ENCODE measurements at places on chromosomes 4 and X.
A peak's percentile ranks its signal among the peaks of the same experiment; 100 is the strongest.

- no peak for DNase-seq
These were observed 125.8 kb upstream of the STX18 start for GRCh38 chr4:4667622-4668081.

GRCh38 chr4:99614491-99614890 lies 39.9 kb downstream of the MTTP start:
- DNase-seq: no peak

DNA sequence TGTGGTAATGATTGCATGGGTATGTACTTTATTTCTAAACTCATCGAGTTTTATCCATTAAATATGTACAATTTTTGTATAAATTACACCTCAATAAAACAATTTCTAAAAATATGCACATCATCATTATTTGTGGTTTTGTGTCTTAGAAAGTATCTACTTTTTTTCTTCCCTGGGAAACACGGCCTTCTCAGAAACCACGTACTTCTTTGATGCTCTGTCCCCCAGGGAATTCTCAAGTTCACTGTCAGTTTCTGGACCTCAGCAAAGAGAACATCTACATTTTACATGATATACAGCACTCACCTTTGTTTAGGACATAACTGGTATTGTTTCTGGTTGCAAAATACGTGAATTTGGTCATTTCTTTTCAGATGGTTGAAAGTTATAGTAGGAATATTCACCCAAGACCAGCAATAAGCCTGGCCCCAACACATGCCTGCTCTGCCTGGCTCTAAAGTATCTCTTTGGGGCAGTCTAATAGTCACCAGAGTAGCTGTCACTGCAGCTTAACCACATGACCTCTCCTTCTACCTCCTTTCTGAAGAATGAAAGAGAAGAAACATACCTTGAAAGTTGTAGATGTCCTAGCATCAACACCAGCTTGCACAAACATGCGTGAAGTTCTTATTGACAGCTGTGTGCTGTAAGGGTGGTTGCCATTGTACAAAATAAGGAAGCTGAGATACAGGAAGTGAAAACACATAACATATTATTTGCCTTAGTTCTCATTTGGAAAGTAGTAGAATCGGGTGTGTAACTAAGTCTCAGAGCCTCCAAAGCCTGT lies 48.4 kb upstream of the SPANXN4 start:
- DNase-seq: no peak

- DNase-seq: no peak
These were observed 48.5 kb downstream of the ZCCHC12 start for GRCh38 chrX:118872102-118872566.

DNA sequence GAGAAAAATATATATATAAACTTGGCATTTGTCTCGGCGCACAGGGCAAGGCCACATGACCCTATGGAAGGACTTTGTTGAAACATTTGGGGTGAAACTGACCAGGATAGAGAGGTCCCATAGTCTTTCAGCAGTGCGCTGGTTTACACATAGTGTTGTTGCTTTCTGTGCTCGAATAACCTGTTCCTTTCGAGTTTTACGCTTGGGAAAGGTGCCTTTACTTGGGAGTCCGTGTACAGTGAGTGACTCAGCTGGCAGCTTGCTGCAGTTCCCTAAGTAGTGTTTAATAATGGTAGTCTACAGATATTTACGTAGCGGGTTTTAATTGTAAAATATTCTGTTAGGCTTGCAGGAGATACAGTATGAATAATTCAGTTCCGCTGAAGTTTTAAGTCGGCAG lies 578 bp downstream of the APOOL start:
- DNase-seq: peak; percentile 57

DNA sequence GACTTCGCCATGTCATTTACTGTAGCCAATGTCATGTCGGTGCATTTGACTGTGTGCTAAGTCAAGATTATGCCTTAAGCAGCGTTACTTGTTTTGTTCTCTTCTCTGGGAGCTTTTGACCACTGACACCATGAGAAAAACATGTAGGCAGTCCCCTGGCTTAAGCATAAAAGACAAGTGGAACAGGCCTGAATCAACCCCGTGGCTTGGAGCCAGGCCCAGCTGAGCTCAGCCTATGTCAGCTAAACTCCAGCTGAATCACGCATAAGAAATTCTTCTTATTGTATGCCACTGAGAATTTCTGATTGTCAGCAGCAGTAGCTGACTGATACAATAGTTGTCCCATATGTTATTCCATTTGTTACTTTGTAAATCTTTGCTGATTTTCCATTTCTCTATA lies 261.9 kb downstream of the CBLL2 start:
- DNase-seq: no peak

- DNase-seq: no peak
These were observed 5.2 kb downstream of the KCNE5 start for GRCh38 chrX:109619771-109620170.

DNA sequence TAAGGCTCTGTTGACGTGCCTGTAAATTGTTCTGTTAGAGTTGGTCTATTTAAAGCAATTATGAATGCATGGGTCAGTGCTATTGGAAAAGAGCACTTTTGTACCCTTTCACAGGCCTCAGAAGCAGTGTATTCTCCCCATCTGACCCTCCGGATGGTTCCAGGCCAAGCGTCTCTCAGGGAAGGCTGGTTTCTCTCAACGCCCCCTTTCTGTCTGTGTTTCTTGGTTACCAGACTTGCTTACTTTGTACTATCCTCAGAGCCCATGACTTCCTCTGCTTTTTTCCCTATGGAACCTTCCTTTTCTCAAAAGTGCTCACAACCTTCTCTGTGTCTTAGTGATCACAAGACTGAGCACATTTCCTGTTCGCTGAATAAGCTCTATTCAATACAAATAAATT lies 559.3 kb upstream of the ZFP42 start:
- DNase-seq: no peak

DNA sequence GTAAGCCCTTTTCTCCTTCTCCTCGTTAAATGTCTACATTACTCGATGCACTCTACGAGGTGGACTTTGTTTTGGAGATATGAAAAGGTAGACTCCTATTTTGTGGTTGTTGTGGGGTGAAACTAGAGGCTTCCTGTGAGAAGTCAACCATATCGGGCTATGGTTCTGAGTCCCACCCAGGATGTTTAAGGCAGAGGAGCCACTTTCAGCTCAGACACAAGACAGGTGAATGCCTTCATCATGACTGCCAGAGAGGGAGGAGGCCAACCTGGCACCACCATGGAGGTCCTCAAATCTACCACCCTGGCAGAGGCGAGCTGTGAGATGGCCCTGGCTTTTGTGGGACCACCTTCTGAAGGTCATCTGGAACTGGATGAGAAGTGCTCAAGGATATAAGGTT lies 154.4 kb upstream of the KLF3 start:
- DNase-seq: no peak

DNA sequence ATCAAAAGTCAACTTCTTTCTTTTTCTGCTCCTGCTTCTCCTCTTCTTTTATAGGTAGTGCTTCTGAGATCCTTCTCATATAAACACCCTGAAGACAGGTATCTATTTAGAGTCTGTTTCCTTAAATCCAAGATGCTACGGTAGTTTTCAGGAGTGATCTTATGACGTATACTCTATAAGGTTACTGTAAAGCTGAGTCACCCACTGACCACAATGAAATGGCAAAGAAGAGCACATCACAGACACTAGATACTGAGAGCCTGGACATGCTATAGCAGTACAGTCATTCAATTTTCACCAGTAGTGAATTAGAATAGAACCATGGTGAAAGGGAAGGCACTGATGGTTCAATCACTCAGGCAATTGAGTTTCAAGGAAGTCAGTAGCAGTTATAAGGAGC lies 412.5 kb downstream of the ADAM29 start:
- no peak for DNase-seq

DNA sequence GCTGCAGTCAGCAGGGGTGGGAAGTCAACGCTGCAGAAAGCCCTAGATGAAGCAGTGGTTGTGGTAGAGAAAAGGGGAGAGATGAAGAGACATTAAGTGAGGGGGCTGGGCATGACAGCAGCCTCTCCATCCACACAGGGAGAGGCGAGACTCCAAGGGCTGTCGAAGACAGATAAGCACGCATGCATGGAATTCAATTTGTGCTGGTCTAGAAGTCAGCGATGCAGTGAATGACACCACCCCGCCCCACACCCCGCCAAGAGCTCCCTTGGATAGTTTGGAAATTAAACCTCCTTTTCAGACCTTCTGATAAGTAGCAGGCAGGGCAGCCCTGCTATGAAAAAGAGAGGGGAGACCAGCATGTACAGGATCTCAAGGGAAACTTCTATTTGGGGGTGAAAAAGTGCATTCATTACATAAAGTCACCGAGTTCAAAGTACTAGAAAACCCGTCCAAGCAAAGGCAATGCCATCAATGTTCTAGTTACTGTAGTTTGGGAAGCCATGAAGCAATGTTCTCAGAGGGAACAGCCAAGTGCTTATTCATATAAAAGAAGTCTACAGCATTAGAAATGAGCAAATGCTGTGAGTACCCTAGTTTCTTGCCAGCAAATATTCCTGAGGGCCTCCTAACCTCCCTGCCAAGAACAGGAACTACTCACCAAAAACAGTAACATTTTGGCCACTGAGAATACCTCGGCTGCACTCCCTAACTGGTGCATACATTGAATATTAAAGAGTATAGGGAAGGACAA lies 152.3 kb upstream of the ANXA10 start:
- DNase-seq: peak; percentile 48

Measured in erythroblast (primary cell).